ENCODE measurements at places on chromosomes 3 and 15.

DNA sequence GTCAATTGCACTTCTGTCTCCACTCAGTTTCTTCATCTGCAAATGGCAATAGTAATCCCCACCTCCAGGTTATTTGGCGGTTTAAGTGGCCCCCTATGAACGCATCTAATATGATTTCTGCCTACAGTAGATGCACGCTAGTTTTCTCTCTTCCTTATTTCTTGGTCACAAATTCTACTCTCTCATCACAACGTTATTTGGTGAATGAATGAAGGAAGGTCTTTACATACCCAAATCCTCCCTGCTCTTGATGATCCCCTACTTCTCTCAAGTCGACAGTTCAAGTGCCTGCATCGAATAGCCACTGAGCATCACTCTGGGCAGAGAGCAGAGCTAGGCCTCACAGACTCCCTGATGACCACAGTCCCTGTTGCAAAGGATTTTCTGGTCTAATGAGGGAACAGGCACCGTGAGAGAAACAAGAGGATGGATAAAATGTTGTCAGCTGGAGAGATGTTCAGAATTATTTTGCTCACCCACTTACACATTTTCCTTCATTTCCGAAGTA is 181.2 kb upstream of the SMAD3 start:
- DNase-seq, result no peak

- no peak for DNase-seq
These were observed 726 bp upstream of the PROK2 start for GRCh38 chr3:71785532-71786216.

- DNase-seq, result no peak
These were observed 33.4 kb upstream of the SCAANT1 start for GRCh38 chr3:63945558-63946096.

DNA sequence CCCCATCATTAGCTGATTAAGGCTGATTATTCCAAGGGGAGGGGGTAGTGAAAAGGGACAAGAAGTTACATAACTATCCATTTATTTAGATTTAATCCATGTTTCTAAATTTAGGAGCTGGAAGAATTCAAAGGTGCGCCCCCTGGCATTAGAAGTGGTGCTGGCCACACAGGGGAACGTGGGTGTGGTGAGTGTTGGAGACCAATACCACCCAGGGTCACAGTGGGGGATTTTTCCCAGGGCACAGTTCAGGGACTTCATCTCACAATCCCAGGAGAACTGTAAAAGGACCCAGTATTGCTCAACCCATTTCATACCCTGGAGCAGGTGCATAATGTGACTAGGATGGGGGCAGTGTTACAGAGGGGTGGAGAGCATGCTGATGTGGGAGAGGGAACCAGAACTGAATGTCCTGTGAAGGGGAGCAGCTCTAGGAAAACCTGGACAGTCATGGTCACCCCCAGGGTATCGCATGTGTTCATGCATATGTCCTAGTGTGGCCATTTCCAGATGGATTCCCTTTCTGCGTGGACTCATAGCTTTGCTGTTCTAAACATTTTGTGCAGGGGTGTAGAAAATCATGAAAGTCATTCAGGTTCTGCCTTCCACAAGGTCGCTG is 110.3 kb downstream of the LSM3 start:
- DNase-seq, result no peak

DNA sequence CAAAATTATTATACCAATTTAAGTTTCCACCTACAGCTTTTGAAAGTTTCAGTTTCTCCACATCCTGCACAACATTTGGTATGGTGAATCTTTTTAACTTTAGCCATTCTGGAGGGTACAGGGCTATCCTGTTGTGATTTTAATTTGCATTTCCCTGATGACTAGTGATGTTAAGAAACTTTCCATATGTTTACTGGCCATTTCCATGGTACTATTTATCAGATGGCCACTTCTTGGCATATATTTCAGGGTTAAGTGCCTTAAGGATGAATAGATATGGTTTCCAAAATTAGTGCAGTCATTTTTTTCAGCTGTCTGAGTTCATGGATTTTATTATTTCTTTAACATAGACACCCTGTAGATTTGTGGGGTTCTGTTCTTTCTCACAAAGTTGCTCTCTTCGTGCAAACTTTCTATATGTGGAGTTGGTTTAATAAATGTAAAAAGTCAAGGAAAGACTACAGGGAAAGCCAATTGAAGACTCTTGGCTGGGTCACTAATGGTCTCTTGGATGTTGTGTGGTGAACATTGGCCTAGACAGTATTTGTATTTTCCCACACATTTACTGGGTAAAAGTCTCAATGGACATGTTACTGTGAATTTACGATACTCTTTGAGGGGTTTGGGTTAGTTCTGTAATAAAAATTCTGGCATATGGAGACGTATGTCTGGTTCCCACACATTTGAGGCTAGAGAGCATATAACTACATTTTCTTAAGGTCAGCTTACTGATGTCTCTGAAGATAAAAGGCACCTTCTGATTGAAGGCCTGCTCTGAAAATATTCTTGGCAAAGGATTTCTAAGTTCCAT is 147.5 kb upstream of the PDZRN3 start:
- no peak for DNase-seq

DNA sequence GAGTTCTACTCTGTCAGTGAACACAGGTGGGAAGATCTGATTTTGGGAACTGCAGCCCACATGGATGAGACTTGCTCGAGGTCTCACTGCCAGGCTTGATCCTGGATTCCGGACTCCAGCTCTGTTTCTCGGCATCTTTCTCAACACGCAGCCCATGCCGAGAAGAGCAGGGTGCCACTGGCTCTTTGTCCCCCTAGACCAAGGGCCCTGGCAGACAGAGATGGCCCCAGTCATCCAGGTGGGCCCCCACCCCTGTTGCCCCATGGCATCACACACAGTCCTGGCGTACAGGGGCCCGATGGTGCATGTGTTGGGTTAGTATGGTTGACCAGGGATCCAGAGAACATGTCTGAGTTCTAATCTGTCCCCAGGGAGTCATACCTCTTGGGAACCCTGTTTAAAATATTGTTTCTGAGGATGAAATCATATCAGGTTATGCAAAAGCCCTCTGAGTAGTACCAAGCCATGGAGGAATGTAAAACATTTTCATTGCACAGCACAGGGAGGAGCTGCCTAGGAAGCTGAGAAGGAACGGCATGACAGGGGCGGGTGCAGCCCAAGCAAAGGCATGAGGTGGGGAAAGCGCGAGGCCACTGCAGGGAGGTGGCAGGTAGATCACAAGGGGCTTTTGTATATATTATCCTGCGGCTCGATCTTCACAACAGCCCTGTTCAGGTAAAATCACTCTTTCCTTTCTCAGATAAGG is 320.6 kb downstream of the UACA start:
- DNase-seq, result no peak

- no peak for DNase-seq
These were observed 32.9 kb downstream of the CD200R1L start for GRCh38 chr3:112813723-112814171.

Measured in activated gamma-delta T cell (primary cell).